ENCODE measurements at places on chromosomes 2 and 18.

DNA sequence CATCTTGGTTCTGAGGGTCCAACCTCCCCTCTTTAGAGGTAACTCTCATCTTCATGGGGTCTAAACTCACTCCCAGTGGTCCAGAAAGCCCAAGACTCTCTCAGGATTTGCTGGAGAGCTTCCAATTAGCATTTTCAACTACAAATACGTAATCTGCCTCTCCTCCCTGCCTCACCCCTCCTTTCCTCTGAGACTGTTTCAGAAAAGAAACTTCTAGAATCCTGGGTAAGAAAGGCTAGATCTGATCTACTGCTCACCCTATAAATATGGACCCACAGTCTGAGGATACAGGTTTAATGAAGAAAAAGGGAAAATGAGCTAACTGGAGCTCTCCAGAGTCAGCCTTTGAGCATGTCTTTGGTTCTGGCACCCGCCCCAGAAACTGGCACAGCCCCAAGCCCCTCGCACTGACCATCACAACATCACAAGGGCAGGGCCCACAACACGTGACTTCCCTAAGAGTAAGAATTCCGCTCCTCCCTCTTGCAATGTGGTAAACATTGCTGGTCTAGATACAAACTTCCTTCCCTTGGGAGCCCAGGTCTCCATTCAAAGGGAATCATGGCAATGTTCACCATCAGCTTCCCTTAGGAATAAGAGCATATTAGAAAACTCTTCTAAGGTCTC, 21.7 kb upstream of the IHH start:
- no peak for DNase-seq

DNA sequence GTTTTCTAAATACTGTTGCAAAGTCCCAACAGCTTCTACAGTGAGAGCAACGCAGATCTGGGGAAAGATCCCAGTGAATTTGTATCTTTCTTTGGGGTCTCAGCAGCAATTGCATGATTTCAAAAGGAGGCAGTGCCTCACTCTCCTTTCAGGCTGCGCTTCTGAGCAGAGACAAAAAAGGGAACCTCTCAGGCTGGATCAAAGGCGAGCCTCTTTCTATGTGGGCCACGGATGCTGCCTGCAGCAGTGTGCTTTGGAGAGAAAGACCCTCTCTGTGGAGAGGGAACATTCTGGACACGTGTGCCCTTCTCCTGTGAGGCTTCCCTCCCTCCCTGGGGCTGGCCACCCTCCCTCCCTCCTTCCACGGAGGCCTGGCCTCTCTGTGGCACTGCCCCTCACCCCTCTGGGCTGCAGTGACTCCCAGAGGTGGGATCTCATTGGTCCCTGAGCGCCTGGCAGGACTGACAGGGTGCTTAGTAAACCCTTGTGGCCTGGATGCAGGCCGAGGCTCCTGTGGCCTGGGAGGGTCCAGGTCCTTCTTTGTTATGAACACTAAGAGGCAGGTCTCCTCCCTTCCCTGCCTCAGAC, 21.6 kb upstream of the PDIA6 start:
- no peak for DNase-seq

GRCh38 chr2:69368588-69368987, 18.4 kb downstream of the GFPT1 start:
- no peak for DNase-seq

- DNase-seq: no peak
Observed at GRCh38 chr2:133641942-133642725, 73.9 kb upstream of the NCKAP5 start.

GRCh38 chr2:75637568-75637967, 9.0 kb upstream of the MRPL19 start:
- DNase-seq: no peak

GRCh38 chr2:197982565-197982964, 178.2 kb downstream of the PLCL1 start:
- DNase-seq: no peak

- no peak for DNase-seq
Observed at GRCh38 chr18:79182047-79182713, 113.0 kb downstream of the ATP9B start.

DNA sequence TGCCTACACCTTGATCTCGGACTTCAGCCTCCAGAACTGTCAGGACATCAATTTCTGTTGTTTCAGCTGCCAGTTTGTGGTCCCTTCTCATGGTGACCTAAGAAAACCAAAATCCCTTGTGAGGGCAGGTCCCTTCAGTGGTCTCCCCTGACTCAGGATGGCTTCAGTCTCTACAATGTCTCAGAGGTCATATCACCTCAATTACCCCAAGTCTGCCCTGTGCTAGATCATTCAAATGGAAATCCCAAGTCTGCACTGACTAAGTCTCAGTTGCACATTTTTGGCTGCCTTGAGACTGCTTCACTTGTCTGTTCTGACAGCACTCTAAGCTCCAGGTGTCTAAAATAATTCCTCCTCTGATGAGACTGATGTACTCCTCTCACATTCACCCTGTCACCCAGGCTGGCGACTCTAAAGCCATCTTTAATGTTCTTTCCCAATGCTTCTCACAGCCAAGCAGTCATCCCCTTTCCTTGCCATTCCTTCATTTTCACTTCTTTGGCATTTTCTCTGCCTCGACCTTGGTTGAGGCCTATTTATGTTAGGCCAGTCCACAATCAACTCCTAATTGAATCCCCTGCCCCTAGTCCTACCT, 470.8 kb downstream of the DLGAP1 start:
- no peak for DNase-seq

DNA sequence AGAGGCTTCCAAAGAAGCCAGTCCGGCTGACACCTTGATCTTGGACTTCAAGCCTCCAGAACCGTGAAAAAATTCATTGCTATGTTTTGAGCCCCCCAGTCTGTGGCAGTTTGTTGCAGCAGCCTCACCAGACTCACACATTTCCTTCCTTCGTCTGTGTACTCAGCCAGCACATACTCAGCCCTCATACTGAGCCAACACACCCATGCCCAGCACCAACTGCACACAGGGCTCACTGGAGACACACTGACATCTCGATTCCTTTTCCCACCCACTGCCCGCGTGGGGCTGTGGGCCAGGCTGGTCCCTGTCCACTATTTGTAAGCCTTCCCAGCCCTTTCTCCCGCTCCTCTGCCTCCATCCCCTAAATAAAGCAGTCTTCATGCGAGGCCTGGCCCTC, 24.1 kb upstream of the NMUR1 start:
- DNase-seq: no peak

GRCh38 chr18:32366586-32367538, 103.8 kb downstream of the GAREM1 start:
- no peak for DNase-seq

DNA sequence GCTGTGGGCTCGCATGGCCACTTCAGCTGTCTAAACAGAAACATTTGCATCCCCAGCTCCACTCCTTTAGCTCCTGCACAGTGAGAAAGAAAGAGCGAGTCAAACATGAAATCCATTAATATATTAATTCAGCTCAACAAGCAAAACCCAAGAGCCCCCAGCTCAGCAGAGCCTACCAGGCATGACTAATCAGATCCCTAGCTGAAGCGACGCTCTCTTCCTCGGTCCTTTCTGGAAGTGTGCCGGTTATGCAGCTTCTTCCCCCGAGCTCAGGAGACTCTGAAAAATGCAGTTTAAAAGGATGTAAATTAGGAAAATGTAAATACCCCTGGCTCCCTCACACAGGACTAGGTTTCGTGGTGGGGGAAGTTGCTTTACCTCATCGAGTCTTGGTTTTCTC, 221.5 kb downstream of the ANKRD30B start:
- DNase-seq: no peak

DNA sequence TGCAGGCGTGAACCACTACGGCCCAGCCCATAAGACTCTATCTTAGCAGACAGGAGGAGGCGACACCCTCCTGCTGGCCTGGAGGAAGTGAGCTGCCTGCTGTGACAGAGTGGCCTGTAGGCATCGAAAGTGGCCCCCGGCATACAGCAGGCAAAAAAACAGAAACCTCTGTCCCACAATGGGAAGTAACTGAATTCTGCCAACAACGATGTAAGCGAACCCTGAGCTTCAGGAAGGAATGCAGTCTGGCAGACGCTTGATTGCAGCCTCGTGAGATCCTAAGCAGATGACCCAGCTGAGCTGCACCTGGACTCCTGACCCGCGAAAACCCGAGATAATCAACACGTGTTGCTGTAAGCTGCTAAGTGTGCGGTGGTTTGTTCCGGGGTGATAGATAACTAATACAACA, 13.6 kb downstream of the MRO start:
- DNase-seq: no peak

Measured in stimulated activated CD4-positive, alpha-beta T cell treated with anti-CD3 and anti-CD28 coated beads, Interleukin-1b, Interleukin-23, amount 100 ng/mL, for 4 hours (primary cell).